GM12892 (cell line): ENCODE measurements at places on chromosomes 13 and 19.

DNA sequence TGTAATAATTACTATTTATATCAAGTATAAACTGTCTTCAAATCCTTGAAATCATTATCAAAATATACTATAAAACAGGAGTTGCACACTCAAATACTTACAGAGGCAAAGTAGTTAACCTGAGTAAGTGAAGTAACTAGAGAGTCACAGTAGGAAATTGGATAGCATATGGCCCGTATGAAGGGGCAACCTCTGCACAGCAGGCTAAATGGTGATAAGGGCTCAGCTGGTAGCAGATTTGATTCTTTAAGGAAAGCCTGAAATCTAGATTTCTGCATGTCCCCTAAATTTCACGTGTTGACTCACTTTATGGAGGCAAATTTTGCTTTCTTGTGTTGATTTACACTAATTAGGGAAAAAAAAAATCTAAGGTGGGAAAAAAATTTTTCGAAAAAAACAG lies 46.4 kb downstream of the STOML3 start:
- DNase-seq = no peak

GRCh38 chr19:37980419-37981170 lies 73.6 kb downstream of the SIPA1L3 start:
- DNase-seq = no peak

- DNase-seq = no peak
Observed at GRCh38 chr13:29846475-29847256, 3.8 kb downstream of the UBL3 start.

- no peak for DNase-seq
Observed at GRCh38 chr19:1634242-1634937, 18.0 kb downstream of the TCF3 start.

- DNase-seq = no peak
Observed at GRCh38 chr19:6069268-6069791, 41.0 kb downstream of the RFX2 start.

- DNase-seq = no peak
Observed at GRCh38 chr13:31912647-31913401, 118.8 kb upstream of the FRY start.

DNA sequence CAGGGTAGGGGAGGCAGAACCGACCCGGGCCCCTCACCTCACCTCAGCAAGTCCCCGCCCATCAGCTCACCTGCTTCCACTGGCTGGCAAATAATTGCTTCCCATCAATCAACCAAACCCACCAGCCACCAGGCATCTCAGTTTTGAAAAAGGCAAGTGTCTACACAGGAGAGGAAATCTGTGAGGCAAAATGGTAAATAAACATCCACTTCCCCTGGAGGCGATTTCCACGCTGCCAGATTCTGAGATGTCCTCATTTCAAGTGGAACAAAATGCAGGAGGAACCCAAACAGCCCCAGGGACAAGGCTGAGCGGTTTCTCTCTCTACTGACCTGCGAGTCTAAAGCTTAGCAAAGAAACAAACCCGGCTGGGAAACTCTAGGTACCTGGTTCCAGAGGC lies 117.5 kb downstream of the CRYL1 start:
- DNase-seq = no peak

- no peak for DNase-seq
Observed at GRCh38 chr19:42269478-42270345, 660 bp downstream of the CIC start.

GRCh38 chr13:96581741-96582140 lies 412.5 kb downstream of the OXGR1 start:
- no peak for DNase-seq

DNA sequence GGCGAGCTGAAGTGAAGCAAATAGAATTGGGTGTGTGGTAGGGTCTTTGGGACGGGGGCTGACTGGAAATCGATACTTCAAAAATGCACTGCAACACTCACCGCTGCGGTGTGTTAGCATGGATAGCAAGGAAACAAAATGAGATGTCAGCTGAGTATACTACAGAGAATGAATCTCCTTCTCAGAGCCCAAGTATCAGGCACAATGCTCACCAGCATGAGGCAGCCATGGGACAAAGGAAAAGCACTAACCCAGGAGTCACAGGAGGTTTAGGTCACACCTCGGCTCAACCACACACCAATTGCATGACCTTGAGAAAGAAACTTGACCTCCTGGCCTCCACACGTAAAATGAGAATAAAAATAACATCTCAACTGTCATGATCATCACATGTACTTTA lies 74.0 kb downstream of the FAM216B start:
- DNase-seq = no peak

- DNase-seq = no peak
Observed at GRCh38 chr19:36392916-36393673, 14.1 kb upstream of the ZFP14 start.

GRCh38 chr19:48826606-48827020 lies 9.7 kb downstream of the HSD17B14 start:
- no peak for DNase-seq

DNA sequence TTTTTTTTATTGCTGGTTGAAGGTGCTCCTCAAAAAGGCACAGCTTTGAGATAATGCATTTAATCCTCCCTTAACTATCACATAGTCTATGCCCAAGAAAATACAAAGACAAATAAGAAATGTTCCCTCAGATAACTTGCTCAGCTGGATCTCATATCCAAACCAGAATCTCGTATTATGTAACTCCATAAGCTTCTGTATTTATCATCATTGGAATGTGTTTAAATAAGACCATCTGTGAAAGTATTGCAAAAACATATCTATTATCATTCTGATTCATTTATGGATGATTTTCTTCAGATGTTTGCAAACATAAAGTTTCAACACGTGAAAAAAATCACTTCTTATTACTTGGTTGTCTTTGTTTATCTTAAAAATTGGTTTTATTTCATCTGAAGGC lies 190.9 kb downstream of the IRS2 start:
- DNase-seq = no peak

- DNase-seq = no peak
Observed at GRCh38 chr13:86585835-86586234, 786.6 kb upstream of the SLITRK6 start.

GRCh38 chr19:5126498-5127223 lies 157.7 kb downstream of the KDM4B start:
- DNase-seq = peak; percentile 61

- DNase-seq = no peak
Observed at GRCh38 chr19:14632286-14632685, 42.4 kb downstream of the ADGRE3 start.

DNA sequence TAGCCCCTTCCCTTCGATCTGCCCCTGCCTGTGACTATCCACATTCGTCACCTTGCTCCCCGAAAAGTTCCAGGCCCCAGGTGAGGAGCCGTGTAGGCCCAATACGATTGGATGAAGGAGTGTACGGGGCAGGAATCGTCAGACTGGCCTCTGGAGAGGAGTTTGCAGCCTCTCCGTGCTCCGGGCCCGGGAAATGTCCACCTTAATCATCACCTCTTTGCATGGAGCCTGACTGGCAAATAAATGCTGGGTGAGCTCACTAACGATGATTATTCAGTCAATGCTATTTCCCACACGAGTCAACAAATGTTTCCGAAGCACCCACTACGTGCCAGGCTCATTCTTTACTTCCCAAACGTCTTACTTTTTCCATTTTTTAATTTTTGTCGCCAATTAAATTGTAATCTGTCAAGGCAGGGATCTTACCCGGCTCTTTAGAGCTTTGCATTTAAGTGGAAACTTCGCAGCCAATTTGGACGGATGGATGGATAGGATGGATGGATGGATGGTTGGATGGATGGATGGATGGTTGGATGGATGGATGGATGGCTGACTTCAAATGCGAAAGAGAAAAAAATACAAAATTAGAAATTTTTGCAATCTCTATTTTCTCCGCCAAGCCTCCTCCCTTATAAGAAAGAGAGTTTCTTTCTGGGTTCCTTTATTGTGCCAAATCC lies 45.8 kb downstream of the TGDS start:
- no peak for DNase-seq

DNA sequence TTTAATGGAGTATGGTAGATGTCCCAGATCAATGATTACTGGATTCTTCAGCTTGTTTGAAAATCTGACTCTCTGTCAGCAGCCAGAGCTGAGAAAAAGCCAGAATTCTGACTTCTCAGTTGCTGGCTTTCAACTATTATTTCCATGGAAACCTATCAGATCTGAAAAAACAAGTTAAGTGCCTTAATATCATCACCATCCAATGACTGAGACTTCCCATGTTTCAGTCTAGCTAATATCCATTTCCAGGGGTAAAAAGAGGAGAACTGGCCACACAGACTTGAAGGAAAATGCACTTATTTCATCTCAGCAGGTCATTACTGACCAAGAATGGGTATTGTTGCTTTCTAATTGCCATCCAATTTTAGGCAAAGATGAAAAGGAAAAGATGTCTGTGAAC lies 75.2 kb downstream of the TNFSF11 start:
- DNase-seq = no peak

DNA sequence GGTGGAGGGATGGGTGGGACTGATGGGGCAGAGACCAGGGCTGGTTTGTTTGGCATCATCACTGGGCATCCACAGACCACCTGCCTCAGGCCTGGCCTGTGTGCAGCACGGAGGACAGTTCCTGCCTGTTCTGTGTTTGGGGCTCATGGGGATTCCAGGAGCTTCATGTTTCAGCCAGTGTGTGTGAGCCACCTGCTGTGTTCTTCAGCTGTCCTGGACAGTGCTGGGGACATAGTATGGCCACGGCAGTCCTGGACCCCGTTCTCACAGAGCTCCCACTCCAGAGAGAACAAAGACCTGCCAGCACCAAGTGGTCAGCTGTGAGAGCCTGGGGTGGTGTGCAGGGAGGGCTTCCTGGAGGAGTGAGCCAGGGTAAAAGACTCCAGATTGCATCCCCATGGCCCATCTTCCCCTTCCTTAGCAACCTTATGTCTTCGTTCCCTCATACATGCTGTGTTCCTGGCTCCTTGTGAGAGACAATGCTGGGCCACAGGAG lies 2.0 kb upstream of the CCDC97 start:
- no peak for DNase-seq

- peak; percentile 23 for DNase-seq
Observed at GRCh38 chr19:47476438-47476972, 4.8 kb upstream of the SLC8A2 start.

DNA sequence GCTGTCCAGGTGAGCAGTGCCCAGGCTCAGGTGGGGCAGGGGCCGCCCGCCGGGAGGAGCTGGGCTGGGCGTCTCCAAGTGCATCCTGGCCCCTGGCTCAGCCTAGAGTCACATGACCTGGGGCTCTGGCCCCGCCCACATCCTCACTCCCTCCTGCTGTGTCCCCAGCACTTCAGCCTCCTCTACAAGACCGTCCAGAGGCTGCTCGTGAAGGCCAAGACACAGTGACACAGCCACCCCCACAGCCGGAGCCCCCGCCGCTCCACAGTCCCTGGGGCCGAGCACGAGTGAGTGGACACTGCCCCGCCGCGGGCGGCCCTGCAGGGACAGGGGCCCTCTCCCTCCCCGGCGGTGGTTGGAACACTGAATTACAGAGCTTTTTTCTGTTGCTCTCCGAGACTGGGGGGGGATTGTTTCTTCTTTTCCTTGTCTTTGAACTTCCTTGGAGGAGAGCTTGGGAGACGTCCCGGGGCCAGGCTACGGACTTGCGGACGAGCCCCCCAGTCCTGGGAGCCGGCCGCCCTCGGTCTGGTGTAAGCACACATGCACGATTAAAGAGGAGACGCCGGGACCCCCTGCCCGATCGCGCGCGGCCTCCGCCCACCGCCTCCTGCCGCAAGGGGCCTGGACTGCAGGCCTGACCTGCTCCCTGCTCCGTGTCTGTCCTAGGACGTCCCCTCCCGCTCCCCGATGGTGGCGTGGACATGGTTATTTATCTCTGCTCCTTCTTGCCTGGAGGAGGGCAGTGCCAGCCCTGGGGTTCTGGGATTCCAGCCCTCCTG lies 16.8 kb upstream of the CELF5 start:
- no peak for DNase-seq

DNA sequence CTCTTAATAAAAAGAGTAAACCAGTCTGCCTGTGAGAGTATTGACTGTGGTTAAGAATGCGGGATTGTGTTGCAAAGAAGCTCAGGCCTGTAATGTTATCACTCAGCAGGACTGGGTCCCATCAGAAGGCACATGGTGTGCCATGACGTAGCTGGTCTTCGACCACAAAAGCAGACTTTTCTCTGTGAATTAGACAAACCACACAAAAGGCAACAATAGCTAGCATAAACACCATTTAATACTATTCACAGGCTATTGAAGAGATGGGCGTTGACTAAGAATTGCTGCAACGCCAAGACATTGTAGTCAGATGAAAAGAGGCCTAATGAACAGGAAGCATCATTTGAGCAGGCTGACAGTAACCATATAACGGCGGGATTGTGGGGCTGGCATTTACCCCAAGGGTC lies 235.6 kb upstream of the SOX21 start:
- DNase-seq = no peak

- no peak for DNase-seq
Observed at GRCh38 chr13:41603917-41604316, 146.6 kb downstream of the RGCC start.

GRCh38 chr13:52894413-52894812 lies 46.0 kb upstream of the PCDH8 start:
- DNase-seq = no peak

DNA sequence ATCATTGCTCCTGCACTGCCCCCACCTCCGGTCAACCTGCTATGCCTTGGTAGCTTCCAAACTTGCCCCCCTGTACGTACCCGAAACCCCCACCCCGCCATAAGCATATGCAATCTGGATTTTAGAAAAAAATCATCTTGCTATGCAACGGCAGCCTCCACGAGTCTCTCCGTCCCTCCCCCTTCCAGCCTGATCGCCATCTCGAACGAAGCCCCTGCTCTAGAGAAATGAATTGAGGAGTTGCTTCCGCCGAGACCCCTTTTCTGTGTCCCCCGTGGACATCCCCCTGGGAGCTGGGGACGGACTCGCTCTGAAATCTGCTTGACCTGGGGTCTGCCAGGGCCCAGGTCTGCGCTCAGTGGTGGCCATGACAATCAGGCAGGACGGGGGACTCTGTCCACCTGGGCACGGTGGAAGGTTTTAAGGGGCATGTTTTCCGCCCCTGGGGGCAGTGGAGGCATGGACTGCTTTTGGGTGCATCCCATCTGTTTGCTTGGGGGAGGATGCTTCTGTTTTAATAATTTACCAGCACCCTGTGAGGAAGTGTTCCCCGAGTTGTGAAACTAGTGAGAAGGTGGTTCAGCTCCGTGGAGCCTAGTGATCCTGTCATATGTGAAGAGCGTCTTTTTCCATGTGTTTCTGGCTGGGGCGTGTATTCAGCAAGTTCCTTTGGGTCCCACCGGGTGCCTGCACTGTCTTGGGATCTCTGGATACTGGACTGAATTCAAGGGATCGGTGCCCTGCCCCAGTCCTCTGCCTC lies 1.0 kb downstream of the KDM4B start:
- no peak for DNase-seq

- no peak for DNase-seq
Observed at GRCh38 chr19:12289790-12290065, 5.0 kb downstream of the ZNF44 start.

DNA sequence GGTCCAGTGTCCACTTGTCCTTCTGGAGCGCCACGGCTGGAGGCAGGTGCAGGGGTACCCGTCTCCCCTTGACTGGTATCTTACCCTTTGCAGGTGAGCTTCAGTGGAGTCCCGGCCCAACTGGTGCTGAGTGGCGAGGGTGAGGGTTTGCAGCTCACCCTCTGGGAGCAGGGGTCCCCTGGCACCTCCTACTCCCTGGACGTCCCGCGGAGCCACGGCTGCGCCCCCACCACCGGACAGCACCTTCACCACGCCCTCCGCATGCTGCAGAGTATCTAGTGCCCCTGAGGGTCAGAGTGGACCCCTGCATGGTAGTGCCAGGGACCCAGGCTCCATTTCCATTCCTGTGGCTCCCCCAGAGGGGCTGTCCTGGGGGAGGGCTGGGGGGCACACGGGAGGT lies 11.1 kb downstream of the PLK5 start:
- no peak for DNase-seq
